ENCODE measurements at places on chromosomes 1 and 21.

DNA sequence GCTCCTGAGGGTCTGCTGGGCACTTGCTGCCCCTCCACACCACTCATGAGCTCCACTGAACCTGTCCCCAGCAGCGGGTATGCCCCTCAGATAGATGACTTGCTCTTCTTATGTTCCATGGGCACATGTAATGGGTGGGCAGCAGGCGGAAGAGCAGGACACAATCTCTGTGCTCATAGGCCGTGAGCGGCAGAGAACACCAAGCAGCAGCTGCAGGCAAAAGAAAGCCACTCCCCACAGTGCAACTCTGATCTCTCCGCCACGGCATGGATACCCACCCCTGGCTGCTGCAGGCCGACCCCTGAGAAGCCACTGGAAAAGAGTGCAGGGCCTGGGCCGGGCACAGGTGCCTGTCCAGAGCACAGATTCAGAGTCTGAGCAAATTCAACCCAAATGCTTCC, 135.2 kb upstream of the RUNX3 start:
- no peak for DNase-seq

DNA sequence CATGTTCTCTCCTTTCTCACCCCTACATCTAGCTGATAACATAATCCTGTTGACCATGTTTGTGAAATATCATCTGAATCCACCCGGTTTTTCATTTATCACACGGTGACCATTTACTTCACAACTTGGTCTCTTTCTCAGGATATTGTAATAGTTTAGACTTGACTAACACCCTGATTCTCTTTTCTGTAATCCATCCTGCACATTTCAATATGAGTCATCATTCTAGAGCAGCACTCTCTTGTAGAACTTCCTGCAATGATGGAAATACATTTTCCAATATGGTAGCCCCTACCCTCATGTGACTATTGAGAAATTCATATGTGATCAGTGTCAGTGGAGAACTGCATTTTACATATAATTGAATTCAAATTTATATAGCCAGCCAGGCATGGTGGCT, 2.3 kb upstream of the JAM2 start:
- DNase-seq = no peak

- no peak for DNase-seq
Observed at GRCh38 chr1:170367615-170368014, 164.4 kb upstream of the GORAB start.

GRCh38 chr1:28565726-28566125, 12.8 kb downstream of the TRNAU1AP start:
- DNase-seq = no peak

DNA sequence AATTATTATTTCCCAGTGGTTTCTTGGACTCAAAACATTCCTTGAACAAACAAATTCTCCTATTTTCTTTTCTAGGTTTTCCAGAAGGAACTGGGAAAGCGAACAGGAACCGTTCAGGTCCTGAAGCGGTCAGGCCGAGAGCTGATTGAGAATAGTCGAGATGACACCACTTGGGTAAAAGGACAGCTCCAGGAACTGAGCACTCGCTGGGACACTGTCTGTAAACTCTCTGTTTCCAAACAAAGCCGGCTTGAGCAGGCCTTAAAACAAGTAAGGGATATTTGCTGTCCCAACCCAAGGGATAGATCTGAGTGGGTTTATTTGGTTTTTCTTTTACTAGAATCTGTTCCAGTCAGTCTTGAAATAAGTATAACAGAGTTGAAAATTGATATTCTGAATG, 39.4 kb upstream of the BMP8A start:
- DNase-seq = no peak

DNA sequence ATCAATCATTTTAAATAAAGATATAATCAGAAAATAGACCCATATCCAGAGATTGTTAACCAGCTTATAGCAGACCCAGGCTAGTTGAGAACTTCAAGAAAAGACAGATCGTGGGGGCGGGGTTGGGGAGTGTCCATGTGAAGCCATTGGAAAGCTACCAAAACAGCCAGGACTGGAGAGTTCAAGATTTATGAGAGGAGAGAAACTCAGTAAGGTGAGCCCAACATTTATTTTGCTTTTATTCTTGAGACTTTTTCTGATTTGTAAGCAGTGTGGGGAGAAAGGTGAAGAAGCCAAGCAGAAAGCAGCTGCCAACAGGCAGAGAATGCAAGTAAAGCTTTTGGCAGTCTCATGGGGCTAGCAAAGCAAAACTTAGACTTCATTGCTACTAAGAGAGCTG, 179.9 kb downstream of the VPS13D start:
- DNase-seq = no peak

GRCh38 chr1:24503870-24504523, 1.4 kb downstream of the RCAN3 start:
- no peak for DNase-seq

DNA sequence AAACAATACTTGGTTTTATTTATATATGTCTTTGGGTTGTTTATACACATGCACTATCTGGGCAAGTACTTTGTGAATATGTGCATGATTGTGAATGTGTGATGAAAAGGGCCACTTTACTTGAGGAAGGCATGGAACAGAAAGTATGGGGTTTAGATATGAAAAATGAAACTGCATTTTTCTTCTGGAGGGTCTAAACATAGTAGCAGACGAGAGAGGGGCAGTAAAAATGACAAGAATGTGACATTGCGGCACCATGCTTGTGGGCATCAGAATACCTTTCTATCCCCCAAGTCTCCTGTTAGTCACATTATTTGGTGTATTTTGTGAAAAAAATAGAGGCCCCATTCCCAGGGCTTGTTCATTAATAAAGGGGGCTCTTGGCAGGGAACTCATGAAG, 15.4 kb upstream of the MPZL1 start:
- DNase-seq = no peak

GRCh38 chr1:185701650-185702049, 32.5 kb upstream of the HMCN1 start:
- DNase-seq = no peak

DNA sequence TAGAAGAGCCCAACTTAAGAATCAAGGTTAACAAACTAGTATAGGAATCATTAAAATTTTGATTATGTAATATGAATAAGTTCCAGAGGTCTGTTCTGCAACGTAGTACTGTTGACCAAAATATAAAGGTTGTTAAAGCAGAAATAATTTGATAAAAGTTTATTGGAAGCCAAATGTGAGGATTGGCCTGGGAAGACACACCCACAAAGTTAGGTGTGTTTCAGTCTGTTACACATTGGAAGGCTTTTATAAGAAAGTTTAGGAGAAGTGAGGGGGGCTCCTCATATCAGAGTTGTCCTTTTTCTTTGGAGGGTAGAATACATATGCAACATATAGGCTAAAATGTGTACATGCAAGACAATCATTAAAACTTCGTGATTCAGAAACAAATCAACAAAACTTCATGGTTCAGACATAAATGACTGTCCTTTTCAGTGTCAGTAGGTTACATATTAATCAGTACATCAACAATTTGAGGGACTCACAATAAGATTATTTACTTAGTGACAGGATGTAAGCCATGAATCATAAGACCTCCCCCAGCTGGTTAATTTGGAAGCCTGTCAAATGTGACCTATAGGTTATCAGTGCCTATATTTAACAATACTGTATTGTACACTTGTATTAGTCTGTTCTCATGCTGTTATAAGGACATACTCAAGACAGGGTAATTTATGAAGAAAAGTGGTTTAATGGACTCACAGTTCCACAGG, 245.0 kb upstream of the B3GALT2 start:
- DNase-seq = no peak

- DNase-seq = peak; percentile 72
Observed at GRCh38 chr1:159015440-159015909, 5.8 kb downstream of the IFI16 start.

- DNase-seq = no peak
Observed at GRCh38 chr21:27277110-27277509, 310.2 kb upstream of the ADAMTS5 start.

DNA sequence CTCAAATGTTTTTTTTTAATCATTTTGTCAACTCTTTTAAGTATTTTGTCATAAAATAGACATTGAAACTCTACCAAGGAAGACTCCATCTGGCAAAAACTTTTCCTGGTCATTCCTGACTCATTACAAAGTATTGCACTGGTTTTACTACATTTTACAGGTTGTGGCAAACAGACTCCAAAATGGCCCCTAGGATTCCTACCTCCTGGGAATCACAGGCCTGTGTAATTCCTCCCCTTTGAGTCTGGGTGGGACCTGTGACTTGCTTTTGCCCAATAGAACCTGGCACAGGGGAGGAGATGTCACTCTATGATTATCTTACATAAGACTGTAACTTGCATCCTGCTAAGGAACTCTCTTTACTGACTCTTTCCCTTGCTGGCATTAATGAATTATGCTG, 123.6 kb upstream of the KCNJ6 start:
- no peak for DNase-seq

- DNase-seq = peak; percentile 28
Observed at GRCh38 chr1:36516372-36517010, 33.8 kb upstream of the CSF3R start.

GRCh38 chr1:228094432-228095016, 8.6 kb downstream of the C1orf35 start:
- no peak for DNase-seq

DNA sequence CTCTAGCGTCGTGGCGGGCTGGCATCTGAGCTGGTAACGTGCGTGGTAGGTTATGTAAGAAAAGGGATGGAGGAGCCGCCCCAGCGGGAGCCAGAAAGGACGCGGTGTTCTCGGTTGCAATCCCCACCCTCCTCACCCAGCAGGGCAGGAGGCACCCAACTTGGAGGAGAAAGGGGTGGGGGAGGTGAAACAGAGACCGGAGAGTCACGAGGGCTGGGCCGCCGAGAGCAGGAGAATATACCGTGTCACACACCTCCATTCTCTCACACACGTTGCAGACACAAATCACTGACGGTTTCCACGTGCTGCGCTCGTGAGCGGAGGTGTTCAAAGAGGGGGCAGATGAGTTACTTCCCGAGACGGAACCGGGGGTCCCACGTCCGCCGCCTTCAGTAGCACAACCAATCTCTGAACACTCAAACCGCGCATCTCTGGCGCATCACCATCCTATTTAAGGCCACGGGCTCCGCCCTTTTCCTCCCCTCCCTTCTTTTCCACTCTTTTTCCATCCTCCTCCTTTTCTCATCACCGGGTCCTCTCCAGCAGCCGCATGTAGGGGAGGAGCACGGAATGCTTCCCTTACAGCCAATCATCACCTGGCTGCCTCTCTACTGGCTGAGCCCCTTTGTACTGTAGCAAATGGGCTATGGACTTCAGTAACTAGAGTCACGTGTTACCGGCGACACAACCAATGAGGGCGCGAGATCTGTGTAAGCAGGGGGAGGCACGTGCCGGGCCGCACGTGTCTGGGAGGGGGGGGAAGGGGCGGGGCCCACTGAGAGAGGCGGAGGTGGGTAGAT, at the start of gene CIART:
TSS of gene CIART (plus strand) at position 797 of the 800 bp plus-strand sequence. CDS start 714 bp downstream, outside the sequence.
- DNase-seq = peak; percentile 90

DNA sequence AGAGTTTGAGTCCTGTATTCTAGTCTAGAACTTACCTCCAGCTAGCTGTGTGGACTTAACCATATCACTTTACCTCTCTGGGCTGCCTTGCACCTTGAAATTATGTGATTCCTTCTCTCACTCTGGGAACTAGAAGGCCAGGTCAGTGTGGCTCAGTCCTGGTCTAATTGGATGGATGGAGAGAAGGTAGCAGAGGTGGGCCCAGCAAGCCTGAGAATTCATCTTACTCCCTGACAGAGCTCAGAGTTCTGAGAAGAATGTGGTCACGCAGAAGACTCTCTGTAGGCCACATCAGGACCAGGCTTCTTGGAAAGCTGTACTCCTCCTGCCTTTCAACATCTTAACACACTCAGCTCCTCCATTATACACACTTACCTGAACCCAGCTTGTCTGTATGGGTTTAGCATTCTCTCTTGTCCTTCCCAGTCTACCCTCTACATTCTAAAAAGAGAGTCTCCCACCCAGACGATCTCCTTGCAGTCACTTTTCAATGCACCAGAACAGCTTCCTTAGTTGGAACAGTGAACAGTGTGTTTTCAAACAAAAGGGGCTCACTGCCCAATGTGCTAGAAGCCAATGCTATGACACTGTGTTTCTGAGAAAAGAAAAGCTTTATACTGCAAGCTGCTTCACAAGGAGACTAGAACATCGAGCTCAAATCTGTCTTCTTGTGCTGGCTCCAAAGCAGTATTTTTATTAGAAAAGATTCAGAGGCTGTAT, 60.5 kb downstream of the CAPN9 start:
- no peak for DNase-seq

GRCh38 chr1:50108497-50109059, at the start of gene ELAVL4:
ELAVL4 (plus strand) TSS chr1:50108920; CDS start chr1:50109190, 270 bp downstream.
- DNase-seq = no peak

GRCh38 chr1:236002025-236002390, 62.9 kb downstream of the NID1 start:
- no peak for DNase-seq

GRCh38 chr21:25487046-25487594, 120.2 kb downstream of the MRPL39 start:
- no peak for DNase-seq

DNA sequence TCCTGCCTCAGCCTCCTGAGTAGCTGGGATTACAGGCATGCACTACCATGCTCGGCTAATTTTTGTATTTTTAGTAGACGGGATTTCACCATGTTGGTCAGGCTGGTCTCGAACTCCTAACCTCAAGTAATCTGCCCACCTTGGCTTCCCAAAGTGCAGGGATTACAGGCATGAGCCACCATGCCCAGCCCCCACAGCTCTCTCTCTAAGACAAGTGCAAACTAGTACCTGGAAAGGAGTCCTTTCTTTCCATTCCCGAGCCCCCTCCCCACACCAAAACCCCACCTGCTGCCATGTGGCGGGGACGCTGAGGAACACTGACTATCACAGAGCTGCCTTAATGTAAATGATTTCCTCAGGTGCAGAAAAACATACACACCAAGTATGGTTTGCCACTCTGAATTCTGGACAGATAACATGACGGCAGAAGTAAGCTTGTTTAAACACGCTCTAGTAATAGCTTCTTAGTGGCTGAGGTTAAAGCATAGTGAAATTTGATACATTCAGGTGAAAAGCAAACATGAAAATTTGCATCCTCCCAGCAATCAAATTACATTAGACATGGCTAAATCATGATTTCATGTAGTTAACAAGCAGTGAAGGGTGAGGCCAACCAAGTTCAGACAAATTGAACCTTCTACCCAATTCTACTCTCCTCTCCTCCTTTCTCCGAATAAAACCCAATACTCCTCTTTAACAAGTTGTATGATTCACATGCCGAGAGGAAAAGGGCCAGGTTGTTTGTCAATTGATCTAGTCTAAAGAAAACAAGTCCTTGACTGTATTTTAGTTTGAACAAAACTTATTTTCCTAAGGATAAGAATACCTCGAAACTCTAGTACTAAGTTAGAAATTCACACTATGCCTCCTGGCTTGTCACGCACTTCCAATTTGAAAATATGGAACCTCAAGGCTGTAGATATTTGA, 19.8 kb downstream of the ERRFI1 start:
- no peak for DNase-seq

- no peak for DNase-seq
Observed at GRCh38 chr1:180070286-180070685, 84.4 kb upstream of the QSOX1 start.

GRCh38 chr1:29469457-29469856, 233.1 kb downstream of the PTPRU start:
- DNase-seq = no peak

DNA sequence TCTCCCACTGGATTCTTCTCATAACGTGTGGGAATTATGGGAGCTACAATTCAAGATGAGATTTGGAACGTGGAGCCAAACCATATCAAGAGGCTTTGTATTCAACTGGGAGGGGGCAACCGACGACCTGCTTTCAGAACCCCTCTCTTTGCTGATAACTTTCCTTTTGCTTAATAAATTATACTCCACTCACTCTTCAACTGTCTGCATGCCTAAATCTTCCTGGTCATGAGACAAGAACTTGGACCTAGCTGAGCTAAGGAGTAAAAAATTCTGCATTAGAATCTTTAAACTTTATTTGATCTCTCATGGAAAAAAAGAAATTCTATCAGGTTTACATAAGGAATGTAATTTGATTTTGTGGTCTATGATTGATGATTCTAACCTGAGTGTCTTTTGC, 86.7 kb upstream of the CYYR1 start:
- DNase-seq = no peak
